ENCODE measurements at places on chromosomes 4 and X.
A peak's percentile ranks its signal among the peaks of the same experiment; 100 is the strongest.

GRCh38 chr4:55159851-55160250 is 34.5 kb upstream of the KDR start:
- no peak for DNase-seq

DNA sequence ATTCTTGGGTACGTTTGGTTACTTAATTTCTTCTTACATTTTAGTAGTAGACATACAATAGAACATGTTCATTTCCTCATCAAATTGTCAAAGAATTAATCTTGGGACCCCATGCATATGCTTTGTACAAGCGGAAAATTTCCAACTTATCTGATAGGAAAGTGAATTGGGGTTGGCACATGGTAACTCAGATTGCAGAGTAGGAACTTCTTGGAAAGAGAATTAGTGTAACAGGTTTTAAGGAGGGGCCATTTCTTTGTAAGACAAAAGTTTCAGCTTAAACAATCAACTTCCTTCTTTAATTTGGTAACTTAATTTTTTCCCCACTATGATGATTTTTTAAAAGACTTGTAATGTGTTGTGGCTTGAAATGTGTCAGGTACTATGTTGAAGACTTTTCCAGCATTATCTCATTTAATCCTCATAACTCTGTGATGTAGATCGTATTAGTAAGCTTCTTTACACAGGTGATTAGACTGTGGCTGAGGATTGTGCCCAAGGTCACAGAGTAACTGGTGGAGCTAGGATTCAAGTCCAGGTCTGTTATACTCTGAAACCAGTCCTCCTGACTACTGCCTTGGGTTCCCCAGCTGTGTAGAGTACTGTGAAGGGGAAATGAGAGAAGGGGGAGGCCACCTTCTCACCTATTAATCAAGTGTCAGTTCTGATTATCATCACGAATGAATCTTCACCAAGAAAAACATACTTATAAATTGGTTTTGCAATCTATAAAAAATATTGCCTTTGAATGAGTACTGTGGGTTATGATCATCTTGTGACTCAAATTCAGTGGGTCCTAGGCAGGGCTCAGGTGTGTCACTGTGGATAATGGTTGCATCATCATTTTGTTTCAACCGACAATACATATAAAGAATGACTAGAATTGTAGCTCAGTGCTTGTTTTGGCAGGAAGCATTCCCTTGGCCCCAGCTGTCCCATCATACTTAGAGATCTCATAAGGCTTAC is 4.3 kb downstream of the GK start:
- no peak for DNase-seq

DNA sequence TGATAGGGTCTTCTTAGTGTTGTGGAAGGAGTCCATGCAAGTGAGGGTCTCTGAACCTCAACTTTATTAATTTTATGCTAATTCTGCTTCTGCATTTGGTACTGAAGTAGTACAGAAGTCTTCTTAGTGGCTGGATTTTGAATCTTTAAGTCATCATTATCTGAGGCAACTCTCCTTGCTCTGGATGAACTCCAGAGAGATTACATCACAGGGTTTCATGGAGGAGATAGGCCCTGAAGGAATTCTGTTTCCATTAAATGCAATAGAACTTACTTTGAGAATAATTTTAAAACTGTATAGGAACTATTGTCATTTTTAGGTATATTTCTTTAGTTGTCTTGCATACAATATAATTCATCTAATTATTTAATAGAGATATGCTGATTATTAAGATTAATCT is 451.2 kb downstream of the FAT4 start:
- DNase-seq, result no peak

DNA sequence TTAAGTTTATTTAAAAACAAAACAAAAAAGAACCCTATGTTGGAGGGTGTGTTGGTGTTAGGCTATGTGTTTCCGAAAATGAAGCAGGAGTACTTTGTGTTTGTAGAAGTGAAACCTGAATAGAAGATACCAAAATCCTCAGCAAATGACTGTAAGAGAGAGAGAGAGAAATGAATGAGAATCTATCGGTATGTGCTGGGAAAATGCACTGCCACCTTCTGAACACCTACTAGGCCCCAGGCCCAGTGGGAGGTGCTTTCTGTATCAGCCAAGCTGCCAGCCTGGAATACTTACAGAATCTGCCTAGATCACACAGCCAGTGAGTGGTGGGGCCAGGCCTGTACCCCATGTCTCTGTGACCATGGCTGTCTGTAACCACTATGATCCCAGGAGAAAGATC is 14.9 kb upstream of the PIM2 start:
- DNase-seq, result no peak

- DNase-seq, result no peak
Observed at GRCh38 chr4:13918110-13918509, 290.6 kb upstream of the BOD1L1 start.

DNA sequence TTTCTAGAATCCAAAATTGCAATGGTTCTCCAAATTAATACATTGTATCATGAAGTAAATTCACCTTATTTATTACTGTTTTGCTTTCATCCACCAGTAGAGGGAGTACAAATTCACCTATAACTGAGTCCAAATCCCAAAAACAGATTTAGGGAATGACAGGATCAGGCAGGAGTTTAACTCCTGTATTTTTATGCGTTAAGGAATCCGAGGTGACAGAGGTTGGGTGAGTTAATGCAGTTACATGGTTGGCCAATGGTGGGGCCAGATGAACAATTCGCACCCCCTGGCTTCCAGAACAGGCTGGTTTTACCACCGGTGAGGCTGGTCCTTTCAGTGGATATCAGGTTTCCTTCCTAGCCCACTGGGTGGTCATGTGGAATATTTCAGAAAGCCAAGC is 82.4 kb downstream of the MTNR1A start:
- no peak for DNase-seq

DNA sequence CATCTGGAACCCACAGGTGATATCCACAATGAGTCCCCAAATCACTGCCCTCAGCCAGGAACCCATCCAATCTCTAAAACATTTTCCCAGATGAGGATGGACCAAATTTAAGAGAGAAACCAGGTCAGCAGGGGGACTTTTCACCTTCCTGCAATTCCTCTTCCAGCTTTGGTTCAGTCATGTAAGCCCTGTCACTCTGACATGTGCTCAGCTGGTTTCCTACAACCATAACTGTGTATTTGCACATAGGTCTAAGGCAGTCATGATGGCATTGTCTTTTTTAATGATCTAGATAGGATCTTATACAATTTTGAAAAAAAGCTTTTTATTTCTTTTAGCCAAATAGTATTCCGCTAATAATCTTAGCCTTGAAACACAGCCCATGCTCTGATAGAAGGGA is 6.5 kb downstream of the CXXC4 start:
- no peak for DNase-seq

- no peak for DNase-seq
Observed at GRCh38 chrX:44996277-44996676, 123.3 kb downstream of the KDM6A start.

DNA sequence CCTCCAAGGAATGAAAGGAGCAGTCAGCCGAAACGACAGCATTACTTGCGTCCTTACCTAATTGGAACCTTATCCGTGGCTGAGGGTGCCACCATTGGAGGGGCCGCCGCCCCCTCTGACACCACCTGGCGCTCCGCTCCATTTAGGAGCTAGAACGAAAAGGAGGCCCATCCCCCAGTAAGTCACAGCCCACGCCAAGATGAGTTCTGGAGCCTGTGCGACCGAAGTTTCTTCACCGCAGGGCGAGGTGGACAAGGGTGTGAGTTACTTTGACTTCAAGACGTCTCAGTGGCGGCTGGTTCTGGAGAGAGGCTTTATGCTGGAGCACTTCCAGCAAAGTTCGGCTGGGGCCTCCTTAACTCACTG is 729 bp upstream of the IRF2 start:
- peak; percentile 47 for DNase-seq

DNA sequence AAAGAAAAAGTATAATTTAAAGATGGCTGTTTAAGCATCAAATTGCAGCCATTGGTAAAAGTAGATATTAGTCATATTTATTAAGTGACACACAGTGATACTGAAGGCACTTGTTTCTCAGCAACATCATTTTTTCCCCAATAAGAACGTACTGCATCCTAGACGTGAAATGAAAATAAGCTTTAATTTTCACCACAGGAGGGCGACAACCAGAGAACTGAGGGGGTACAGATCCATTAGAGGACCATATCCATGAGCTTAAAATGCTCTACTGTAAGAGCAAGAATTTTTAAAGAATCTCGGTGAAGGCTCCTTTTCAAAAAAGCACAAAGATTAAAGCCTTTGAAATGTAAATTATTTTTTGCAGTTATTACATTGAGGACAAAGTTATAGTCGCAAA is 33.4 kb downstream of the FRG1 start:
- no peak for DNase-seq

DNA sequence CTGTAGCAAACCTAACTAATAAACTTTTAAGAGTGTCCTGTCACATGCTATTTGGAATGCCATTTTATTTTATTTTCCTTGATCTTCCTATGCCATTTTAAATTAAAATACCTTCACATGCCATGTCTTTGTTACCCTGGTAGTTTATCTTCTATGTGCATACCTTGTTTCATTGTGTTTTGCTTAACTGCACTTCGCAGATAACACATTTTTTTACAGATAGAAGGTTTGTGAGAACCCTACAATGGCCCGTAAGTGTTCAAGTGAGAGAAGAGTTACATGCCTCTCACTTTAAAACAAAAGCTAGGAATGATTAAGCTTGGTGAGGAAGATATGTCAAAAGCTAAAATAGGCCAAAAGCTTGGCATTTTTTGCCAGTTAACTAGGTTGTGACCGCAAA is 744.1 kb downstream of the STIM2 start:
- no peak for DNase-seq

DNA sequence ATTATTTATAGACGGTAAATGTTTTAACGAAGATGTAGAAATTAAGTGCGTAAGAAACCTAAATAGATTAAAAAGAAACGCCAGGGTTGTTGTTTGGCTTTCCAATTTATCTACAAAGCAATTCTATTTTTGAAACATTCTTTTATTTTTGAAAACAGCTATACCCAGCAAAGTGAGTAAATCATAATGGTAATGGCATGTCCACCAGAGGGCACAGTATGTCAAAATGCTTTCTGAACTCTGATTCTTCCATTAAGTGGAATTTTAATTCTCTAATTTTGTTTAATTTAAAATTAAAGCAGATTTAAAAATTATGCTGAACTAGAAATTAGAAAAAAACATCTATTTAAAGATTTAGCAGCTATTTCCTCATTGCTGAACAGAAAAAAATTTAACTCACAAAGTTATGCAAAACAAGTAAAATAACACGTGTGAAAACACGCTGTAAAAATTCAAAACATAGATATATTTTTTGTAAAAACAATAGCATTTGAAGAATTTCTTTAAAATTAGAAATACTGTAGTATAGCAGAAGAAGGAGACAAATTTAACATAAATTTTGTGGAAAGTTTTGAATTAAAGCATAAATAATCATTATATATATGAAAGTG is 26.5 kb downstream of the RASSF6 start:
- no peak for DNase-seq

DNA sequence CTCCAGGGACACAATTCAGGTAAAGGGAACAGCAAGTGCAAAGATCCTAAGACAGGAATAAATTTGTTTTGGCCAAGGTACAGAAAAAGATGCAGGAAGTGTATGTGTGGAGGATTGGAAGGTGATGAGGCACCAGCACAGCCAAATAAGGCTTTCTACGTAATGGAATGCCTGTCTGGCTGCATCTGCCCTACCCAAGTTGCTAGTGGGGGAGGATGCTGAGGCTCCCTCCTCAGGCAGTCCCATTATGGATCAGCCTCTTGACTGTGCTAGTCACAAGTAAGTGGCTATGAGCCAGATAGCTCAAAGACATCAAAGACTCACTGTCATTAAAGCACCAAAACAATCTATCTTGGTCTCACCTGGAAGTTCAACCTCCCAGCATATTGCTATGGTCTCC is 300.9 kb upstream of the FAT4 start:
- DNase-seq, result no peak

- DNase-seq, result no peak
Observed at GRCh38 chrX:48475296-48475695, 703 bp upstream of the FTSJ1 start.

DNA sequence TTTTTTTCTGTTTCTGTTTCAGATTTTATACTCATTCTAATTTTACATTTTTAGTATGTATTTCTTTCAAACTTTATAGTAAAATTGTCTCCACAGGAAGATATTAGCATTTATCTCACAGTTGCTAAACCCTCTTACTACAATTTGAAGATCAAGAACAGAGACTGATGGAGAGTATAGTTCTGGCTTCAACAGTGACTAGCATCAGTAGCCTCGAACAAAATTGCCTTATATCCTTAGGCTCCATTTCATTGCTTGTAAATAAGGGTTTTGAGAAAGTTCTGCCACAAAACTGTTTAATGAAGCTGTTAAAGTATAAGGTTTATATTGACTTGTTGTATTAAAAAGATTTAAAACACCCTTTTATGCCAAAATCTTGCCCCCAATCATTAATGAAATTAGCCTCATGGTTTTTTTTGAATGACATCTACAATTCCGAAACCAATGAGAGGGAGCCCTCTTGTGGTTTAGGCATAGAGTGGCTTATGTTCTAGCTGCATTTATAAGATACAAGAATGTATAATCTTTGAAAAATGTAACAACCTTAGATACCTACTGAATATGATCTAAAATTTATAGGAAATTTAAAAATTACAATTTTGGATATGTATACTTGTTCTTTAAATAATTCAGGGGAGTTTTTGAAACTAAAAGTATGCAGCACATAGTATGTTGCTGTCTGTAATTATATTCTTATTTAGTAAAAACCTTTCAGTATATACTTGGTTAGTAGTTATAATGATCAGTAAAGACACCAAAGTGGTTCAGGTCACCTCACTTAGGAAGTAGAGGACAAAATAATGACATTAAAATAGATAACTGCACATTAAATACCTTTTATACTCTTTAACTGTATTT is 109.8 kb upstream of the HPGD start:
- no peak for DNase-seq

DNA sequence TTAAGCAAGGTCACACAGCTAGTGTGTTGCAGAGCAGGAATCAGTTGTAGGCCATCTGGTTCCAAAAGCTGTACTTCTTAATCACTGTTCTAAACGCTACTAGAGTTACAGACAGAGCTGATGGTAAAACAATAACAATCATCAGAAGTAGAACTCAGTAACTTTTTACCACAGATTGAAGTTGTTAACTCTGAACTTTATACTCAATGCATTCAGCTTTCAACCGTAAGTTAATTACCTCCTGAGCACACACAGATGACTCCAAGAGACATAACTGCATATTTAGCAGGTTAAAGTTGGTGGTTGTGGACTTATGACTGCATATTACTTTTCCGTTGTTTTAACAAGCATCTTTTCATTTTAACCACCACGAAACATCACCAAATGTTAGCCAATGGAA is 127.3 kb downstream of the PRSS12 start:
- no peak for DNase-seq

- no peak for DNase-seq
Observed at GRCh38 chrX:109926743-109927662, 75.9 kb upstream of the TMEM164 start.

DNA sequence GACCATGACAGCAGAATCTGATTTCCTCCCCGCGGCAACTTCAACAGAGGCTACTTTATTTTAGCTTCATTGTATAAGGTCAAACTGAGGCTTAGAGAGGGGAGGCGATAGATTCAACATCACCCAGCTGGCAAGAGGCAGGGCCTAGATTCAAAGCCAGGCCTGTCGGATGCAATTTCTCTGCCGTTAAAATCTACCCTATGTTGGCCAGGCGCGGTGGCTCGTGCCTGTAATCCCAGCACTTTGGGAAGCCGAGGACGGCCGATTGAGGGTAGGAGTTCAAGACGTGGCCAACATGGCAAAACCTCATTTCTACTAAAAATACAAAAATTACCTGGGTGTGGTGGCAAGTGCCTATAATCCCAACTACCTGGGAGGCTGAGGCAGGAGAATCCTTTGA is 182.2 kb downstream of the BCOR start:
- DNase-seq, result no peak
